ENCODE measurements at places on chromosomes 4 and X. TPM values are rescaled to one million over a fixed set of nuclear protein-coding genes. Genes with fewer than 3 reads are reported as not detected.

The PIM2 gene
- total RNA-seq: 6.6 TPM

The WDFY3 gene
- 50.2 TPM for total RNA-seq

The PRR32 gene
- total RNA-seq: 2.5 TPM

The PFKFB1 gene
- total RNA-seq: not detected

The SMIM10 gene
- 5.7 TPM for total RNA-seq

The APBB2 gene
- total RNA-seq: 42.2 TPM

DNA sequence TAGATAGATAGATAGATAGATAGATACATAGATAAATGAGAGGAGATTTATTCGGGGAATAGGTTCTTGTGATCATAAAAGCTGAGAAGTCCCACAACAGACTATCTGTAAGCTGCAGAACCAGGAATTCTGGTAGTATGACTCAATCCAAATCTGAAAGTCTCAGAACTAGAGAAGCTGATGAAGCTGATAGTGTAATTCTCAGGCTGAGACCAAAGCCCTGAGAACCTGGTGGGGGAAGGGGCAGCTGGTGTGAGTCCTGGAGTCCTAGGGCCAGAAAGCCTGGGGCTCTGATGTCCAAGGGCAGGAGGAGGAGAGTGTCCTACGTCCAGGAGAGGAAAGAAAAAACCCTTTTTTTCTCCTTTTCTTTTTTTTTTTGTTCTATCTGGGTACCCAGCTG is 8.0 kb upstream of the BANK1 start:
- DNase-seq: no peak

GRCh38 chr4:98932539-98932938 is 3.6 kb upstream of the EIF4E start:
- no peak for DNase-seq

- no peak for DNase-seq
These were observed 3.1 kb downstream of the BMP2K start for GRCh38 chr4:78779280-78779679.

- no peak for DNase-seq
These were observed 57.8 kb upstream of the HCCS start for GRCh38 chrX:11053351-11053750.

DNA sequence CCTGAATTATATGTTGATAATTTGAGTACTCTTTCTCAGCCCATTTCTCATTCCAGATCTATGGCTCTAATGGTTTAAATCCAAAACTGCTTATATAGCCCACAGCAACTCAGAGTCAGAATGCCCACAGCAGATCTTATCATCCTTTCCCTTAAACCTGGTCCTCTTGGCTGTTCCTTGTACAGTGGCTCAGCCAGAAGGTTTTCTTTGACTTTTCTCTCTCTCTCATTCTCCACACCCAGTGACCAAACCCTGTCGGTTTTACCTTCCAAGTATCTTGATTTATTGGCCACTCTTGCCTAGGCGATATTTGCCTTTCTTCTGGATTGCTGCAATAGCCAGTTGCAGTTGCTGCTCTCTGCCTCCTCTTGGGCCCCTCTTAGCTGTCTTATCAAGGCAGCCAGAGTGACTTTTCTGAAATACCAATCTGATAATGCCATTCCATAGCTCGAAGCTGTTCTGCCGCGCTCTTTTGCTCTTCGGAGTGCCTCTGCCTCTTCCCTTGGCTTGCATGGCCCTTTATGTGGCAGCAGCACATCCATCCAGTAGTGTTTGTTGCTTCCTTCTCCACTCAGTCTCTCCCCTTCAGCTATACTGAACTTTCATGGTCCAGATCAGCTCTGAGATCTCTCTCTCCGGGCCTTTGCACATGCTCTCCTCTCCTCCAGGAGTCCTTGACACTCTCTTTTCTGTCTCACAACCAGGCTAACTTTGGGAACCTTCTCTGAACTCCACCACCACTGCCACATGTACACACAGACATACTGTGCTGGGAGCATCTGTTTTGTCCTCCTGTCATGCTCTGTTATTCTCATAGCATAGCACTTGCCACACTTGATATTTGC is 11.8 kb downstream of the GAB1 start:
- no peak for DNase-seq

GRCh38 chr4:6076391-6076790 is 58.2 kb upstream of the C4orf50 start:
- DNase-seq: no peak

DNA sequence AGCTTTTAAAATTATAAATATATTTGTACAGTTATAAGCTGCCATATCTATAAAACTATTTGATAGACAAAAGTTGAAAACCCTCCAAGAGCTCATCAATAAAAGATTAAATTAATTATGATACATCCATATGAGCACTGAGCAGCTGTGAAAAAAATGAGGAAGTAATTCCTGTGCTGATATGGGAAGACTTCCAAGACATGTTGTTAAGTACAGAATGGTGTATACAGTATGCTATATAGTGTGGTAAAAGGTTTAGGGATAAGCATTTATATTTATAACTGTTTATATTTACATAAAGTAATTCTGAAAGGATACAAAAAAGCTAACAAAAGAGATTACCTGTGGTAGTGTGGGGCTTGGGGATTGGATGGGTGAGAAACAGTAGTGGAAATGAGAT is 92.8 kb upstream of the BMP2K start:
- DNase-seq: no peak

- DNase-seq: no peak
These were observed 8.2 kb downstream of the FANCB start for GRCh38 chrX:14864631-14865030.

DNA sequence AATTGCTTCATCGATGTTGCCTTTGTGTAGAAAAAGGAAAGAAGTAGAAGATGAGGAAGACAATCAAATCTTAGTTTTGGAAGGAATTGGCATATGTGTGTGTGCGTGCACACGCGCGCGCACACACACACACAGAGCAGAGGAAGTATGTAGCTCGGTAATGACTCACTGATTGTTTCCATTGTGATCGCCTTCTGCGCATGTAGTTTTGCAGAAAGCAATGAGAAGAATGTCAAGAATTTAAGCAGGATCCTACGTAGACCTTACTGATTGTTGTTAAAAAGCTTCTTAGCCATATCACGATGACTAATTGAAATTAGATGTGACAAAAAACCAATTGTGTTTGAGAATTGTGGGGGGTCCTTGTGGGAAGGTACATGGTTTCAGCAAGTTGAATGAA is 12.8 kb upstream of the LIMCH1 start:
- no peak for DNase-seq

DNA sequence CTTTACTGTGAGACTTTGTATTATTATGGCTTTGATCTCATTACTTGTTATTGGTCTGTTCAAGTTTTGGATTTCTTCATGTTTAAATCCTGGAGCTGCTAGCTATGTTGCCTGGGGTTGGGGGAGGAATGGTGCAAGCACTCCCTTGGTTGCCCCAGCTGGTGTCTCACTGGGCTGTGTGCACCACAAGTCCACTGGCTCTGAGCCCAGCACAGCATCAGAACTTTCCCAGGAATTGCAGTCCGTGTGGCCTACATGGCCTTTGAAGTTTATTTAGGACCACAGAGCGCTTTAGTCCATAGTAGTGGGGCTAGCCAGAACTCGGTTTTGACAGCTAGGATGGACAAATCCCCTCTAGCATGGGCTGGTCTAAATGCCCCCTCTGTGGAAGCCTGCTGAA is 278.8 kb upstream of the RPS6KA3 start:
- DNase-seq: no peak

DNA sequence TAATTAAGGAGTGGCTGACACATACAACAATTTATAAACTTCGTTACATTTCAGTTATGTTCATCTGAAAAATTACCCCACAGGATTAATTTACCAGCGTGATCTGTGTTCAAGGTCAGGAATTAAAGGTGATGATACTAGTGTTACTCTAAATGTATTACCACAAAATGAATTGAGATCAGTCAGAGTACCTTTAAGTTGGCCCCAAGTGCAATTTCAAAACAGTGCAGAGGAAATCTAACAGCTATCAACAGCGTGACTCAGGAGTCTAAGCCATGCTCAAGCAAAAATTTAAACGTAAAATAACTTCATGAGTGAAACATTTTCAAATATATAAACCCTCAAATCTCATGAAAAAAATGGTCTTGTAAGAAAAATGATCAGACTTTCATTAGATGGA is 18.7 kb downstream of the ANTXR2 start:
- no peak for DNase-seq

DNA sequence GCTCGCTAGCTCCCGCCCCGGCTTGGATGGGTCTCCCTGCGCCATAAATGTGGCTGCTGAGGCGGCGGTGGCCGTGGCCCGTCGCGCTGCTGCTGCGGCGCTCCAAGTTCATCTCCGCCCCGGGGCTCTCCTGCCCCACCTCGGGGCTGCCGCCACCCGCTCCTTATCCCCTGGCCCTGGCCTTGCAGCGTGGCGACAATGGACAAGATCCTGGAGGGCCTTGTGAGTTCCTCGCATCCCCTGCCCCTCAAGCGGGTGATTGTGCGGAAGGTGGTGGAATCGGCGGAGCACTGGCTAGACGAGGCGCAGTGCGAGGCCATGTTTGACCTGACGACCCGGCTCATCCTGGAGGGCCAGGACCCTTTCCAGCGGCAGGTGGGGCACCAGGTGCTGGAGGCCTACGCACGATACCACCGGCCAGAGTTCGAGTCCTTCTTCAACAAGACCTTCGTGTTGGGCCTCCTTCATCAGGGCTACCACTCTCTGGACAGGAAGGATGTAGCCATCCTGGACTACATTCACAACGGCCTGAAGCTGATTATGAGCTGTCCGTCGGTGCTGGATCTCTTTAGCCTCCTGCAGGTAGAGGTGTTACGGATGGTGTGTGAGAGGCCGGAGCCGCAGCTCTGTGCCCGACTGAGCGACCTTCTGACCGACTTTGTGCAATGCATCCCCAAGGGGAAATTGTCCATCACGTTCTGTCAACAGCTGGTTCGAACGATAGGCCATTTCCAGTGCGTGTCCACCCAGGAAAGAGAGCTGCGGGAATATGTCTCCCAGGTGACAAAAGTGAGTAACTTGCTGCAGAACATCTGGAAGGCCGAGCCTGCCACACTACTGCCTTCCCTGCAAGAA is 763 bp downstream of the USP38 start:
- DNase-seq: peak; percentile 74

DNA sequence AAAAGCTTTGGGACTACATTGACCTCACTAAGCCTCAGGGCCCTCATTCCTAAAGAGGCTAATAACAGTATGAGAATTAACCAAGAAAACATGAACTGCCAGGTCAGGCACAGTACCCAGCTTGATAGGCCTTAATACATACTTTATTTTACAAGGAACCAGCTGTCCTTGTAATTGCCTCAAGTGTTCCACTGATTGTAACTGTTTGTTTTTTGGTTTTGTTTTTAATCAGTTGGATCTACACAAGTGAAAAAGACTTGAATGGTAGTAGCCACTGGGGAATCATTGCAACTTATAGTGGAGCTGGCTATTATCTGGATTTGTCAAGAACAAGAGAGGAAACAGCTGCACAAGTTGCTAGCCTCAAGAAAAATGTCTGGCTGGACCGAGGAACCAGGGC is 35.6 kb downstream of the PKD2 start:
- DNase-seq: no peak

DNA sequence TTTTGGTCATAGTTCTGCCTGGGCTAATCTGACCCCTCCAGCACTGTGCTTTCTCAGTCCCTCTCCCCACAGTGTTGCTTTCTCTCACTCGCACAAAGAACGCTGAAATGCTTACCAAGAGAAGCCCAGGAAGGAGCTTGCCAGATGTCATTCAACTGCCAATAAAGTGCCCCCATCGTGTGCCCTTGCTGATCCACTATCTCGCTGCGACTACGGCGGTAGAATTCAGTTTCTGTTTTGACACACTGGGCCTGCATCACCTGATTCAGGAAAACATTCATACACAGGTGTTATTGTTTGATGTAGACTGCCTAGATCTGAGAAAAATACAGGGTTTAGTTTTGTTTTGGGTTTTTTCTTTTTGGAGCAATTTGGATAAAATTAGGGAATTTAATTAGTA is 121.2 kb downstream of the MANBA start:
- no peak for DNase-seq

GRCh38 chrX:18045436-18045835 is 175.2 kb downstream of the BEND2 start:
- DNase-seq: no peak

Measured in right cardiac atrium (tissue), 5 donors.